Peyer's patch (tissue), 4 donors: ENCODE measurements at places on chromosomes 2 and 18. TPM values are rescaled to one million over a fixed set of nuclear protein-coding genes. Genes with fewer than 3 reads are reported as not detected.

DNA sequence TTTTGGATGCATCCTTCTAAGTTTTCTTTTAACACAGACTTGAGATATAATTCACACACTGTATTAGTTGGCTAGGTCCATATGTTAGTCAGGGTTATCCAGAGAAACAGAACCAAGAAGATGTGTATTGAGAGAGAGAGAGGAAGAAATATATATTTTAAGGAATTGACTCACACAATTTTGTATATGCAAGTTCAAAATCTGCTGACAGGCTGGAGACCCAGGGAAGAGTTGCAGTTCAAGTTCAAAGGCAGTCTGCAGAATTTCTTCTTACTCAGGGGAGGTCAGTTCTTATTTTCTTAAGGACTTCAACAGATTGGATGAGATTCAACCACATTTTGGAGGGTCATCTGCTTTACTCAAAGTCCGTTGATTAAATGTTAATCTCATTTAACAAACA lies 23.0 kb upstream of the MRO start:
- no peak for DNase-seq

GRCh38 chr2:29114586-29114945 lies 649 bp upstream of the CLIP4 start:
- DNase-seq = no peak

DNA sequence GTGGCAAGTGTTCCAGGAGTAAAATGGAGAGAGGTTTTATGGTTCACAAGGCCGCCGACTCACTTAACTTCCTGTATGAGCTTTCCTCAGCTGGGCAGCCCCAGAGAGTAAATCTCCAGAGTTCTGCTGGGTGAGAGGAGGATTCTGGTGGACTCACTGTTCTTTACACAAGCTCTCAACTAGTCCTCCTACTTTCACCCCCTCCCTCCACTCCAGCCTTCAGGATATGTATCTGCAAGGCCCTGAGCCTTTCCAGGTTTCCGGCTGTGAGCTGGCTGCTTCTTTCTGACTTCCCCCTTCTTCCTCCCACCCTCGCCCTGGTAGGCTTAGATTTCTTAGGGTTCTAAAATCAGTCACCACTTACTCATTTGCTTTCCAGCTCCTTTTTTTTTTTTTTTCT lies 34.0 kb downstream of the EML6 start:
- DNase-seq = no peak

DSG4 gene
- total RNA-seq = not detected

DNA sequence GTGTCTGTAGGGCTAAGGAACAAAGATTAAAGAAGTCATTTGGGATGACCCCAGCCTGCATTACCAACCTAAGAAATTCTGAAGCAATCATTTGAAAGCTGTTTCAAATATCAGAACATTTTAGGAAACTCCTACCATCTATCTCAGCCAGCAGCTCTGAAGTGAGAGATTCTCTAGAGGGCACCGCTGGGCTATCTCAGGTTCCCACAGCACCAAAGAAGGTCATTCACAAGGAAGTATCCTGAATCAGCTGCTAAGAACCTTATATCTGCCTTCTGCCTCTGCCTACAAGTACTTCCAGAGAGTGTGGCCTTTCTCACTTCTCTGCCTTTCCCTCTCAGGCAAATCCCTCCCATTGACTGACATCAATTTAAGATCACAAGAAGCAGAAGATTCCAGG lies 13.4 kb upstream of the EVA1A start:
- peak; percentile 50 for DNase-seq

DNA sequence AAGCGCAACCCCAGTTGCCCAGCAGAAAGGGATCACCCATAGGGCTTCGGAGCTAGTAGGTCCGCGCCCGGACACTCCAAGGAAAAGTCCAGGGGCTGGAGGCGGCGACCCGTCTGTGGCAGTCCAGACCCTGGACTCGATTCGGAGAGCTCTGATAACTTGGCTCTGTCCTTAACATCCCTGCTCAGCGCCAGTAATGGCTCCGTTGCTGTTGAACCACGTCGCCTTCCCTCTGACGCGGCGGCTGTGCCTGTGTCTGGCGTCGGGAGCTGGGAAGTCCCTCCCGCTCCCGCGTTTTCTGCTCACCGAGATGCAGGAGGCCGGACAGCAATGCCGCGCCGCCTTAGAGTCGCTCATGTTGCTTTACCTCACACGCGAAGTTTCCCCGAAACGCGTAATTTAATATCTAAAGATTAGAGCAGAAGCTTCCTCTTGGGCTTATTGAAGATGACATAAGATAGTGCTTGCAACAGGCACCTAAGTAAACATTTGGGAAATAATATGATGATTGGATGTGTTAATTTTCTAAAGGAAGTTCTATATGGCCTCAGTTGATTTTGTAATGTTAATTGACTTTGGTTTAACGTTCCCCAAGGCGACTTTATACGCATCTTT lies 1.3 kb upstream of the ZBTB14 start:
- peak; percentile 87 for DNase-seq

CPLX4 gene
- not detected for total RNA-seq

GRCh38 chr2:222490131-222490530 lies 65.8 kb downstream of the SGPP2 start:
- no peak for DNase-seq

DNA sequence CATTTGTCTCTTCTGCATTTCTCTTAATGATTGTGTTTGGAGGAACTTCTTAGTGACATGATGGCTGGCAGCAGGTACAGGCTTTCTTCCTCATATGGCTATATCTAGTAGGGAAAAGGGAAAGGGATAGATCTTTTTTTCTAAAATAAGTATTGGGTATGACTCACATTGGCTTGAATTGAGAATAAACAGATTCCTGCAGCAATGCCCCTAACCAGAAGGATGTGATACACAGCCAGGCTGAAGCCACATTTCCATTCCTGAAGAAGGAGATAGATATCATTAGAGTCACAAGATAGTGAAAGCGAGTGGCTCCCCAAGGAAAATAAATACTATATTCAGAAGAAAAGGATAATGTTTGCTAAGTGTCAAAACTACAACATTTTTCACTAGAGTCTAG lies 61.1 kb downstream of the VWC2L start:
- DNase-seq = no peak

PAX8 gene
- total RNA-seq = 3.3 TPM

DNA sequence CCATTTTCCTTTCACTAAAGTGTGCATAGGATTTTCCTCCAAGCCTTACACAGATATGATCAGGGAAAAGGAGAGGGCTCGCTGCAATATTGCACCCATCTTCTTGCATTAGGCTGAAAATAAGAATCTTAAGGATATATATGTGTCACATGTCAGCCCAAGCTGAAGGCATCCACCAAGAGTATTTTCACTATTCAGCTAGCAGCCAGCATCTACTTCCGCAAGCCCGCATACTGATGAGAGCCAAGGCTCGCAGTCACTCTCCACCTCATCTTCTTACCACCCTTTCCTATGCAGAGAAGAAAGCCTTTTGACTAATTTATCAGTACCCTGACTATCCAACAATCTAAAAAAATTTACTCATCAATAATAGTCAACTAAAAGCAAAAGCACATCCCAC lies 6.1 kb downstream of the TMEM163 start:
- DNase-seq = no peak

DNA sequence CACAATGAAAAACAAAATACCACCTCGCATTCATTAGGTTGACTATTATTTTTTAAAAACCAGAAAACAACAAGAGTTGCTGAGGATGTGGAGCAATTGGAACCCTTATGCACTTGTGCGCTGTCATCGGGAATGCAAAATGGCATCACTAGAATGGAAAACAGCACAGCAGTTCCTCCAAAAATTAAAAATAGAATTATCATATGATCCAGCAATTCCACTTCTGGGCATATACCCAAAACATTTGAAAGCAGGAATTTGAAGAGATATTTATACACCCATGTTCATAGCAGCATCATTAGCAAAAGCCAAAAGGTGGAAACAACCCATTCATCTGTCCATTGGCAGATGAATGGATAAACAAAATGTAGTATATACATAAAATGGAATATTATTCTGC lies 11.9 kb upstream of the NMUR1 start:
- no peak for DNase-seq

CCDC148 gene
- not detected for total RNA-seq

SPC25 gene
- 6.6 TPM for total RNA-seq
